Astrocyte of the hippocampus (primary cell): ENCODE measurements at places on chromosomes 7 and 10.

DNA sequence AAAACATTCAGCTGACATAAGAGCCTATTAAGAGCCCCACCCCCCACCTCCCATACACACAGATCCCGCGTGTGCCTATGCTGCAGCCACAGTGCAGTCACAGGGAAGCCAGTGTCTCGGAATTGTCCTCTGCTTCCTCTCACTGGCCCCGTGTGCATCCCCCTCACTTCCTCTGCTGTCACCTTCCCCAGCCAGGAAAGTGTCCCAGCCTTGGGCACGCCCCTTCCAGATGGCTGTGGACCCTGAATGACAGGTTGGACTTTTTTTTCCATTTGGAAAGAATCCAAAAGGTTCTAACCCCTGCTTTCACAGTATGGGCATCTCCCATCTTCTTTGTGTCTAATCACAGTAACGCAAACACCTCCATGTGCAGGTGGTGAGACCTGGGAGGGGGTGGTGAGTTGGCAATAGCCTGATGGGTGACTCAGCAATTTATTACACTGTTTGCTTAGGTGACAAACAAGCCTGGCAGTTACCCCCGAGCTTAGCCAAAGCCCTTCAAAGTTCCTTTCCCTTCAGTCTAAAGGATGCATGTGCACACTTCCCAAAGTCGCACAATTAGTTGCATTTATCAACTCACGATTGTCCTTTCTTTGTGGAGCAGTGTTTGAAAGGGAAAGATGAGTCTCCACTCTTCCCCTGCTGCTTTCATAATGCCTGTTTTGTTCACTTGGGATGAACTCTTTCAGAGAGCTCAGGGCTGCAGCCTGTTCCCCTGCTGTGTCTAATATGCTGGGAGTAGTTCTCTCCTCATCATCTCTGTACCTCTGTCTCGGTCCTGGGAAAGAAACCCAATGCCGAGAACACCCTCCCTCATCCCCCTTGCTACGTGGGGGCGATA is 67.5 kb upstream of the EFCAB10 start:
- DNase-seq, result peak; percentile 45

GRCh38 chr10:34116681-34117271 is 698.3 kb downstream of the PARD3 start:
- peak; percentile 20 for DNase-seq

GRCh38 chr10:122116331-122116730 is 127.4 kb downstream of the TACC2 start:
- DNase-seq, result peak; percentile 20

DNA sequence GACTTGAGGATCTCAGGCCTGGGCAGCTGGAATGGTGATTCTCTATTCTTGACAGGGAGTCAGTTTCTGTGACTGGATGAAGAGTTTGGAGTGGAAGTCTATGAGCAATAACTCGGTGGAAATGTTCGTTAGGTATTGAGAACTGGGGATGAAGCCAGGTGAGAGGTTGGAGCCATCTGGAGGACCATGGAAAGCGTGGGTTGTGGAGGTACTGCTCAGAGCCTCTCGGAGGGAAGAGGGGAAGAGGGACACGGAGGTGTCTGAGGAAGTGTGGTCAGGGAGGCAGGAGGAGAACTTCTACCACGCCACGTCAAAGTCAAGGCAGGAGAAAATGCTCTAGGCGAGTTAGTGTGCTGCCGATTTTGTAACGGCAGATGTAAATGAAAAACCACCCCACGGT is 430.7 kb downstream of the DPP6 start:
- DNase-seq, result no peak

- DNase-seq, result peak; percentile 86
These were observed 9.4 kb downstream of the WBP1L start for GRCh38 chr10:102752934-102753664.

DNA sequence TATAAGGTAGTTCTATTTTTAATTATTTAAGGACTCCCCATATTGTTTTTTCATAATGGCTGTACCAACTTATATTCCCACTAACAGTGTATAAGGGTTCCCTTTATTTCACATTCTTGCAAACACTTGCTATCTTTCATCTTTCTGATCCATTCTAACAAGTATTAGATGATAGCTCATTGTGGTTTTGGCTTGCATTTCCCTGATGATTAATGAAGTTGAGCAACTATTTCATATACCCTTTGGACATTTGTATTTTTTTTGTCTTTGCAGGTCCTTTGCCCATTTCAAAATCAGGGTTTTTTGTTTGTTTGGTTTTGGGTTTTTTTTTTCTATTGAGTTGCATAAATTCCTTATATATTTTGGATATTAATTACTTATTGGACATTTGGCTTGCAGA is 107.2 kb downstream of the EPC1 start:
- DNase-seq, result no peak

GRCh38 chr10:104256335-104256961 is 1.8 kb downstream of the GSTO1 start:
- DNase-seq, result no peak

- DNase-seq, result no peak
These were observed 284.7 kb downstream of the CAMK1D start for GRCh38 chr10:12633776-12634620.

DNA sequence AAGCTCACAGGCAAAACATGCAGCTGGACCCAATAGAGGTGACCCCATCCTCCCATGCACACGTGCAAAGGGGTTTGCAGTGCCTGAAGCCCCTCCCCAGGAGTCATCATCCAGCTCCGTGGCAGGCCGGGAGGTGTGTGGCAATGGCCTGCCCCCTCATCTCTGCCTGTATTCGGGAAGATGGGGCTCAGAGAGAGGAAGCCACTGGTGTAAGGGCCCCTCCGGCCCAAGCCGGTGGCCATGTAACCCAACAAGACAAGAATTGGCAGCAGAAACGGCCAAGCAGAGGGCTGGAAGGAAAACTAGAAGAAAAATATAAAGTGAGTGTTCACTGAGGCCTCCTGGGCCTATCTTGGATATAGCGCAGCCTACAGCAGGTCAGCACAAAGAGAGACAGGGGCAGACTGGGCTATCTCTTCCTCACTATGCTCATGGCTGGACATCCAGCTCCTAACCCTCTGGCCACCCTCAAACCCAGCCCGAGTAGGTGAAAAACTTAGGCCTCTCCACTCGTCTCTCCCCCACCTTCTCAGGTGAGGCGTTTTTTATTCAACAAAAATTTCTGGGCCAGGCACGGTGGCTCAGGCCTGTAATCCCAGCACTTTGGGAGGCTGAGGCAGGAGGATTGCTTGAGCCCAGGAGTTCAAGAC is 158.1 kb downstream of the CCDC3 start:
- no peak for DNase-seq

- no peak for DNase-seq
These were observed 15.7 kb downstream of the HPS1 start for GRCh38 chr10:98431016-98431415.

GRCh38 chr7:149666360-149666945 is 106.9 kb downstream of the ZNF467 start:
- no peak for DNase-seq

DNA sequence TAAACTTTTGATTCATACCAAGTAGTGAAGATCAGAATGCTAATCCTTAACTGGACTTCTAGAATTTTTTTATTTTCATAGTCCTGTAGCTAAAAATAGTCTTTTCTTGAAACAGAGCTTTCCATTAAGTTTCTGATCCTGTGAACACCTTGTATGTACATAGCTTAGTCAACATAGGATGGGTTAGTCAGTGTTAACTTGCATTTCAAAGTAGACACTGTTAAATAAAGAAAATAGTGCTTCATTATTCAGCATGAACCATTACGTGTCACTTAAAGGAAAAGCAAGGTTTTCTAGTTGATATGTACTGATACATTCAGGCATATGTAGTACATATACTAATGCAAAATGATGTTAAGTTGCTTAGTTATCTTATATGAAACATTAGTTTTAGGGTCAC is 7.5 kb upstream of the HDAC9 start:
- no peak for DNase-seq

DNA sequence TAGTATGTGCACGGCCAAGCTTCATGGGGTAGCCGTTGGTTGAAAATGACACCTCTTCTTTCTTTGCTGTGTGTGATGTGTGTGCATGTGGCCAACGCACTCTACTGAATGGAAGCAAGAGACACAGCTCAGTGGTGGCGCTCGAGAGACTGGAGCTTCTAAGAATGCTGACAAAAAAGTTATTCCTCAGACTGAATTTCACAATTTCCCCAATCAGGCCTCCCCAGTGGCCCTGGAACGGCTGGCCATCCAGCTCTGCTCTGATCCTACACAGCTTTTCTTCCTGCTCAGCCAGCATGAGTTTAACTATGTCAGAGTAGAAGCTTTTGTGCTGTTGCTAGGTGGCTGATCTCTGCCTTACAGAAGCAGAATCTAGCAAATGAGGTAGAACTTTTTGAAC is 186.7 kb upstream of the PLXDC2 start:
- peak; percentile 48 for DNase-seq

DNA sequence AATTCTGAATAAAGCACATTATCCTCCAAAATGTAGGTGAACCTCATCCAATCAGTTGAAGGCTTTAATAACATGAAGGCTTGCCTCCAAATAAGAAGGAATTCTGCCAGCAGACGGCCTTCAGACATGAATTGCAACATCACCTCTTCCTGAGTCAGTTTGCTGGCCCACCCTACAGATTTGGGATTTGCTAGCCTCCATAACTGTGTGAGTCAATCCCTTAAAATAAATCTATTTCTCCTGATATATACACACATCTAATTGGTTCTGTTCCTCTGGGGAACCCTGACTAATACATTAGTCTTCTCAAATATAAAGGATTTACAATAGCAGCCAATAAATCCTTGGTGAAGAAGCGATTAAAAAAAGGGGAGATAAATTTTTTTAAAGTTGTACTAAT is 34.8 kb upstream of the OSBPL3 start:
- no peak for DNase-seq

DNA sequence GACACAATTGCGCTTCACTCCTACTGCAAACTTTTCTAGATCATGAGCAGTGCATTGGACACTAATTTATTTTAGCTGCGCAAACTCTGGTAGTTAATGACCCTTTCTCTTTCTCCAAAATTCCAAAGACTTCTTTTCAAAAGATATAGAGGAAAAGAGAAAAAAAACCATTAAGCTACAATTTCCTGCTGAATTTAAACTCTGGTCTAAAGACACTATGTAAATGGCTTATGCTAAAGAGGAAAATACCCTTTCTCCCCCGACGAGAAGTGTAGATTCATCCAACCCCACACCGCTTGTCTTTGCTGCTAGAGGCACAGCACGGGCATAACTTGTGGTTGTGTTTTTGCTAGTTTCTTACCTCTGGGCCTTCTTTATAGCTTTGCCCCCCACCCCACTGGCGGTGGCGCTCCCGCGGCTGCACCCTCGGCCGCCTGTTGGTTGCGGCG is 84.1 kb downstream of the SNX10 start:
- no peak for DNase-seq

DNA sequence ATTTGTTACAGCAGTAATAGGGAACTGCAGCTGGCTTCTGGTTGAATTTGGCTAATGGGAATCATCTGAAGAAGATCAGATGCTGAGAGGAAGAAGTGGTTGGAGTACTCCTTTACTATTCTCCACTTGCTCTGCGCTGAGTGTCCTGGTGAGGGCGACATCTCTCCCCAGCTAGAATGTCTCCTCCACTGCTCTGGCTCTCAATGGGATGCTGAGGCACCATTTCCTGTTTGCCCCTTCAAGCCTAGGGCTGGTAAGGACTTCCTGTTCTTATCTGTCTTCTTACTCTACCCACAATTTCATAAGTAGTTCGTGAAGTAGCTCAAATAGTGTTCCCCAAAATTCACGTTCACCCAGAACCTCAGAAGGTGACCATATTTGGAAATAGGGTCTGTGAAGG is 43.2 kb upstream of the TES start:
- DNase-seq, result no peak

GRCh38 chr7:45617166-45617565 is 43.0 kb downstream of the ADCY1 start:
- no peak for DNase-seq

DNA sequence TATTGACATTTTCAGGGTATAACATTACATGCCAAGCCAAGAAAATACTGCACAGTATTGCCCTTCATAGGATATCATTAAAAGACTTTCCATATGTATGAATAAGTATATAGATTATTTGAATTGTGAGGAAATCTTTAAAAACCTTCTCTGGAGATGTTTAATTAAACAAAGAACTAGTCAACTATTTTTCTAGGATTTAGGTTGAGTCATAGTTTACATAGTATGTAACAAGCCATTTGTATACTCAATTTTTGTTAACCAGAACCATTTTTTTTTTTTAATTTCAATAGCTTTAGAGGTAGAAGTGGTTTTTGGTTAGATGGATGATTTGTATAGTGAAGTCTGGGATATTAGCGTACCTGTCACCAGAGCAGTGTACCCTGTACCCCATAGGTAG is 151.2 kb upstream of the ASAH2 start:
- no peak for DNase-seq

GRCh38 chr10:33982995-33983394 is 648.5 kb upstream of the NRP1 start:
- peak; percentile 11 for DNase-seq

- peak; percentile 85 for DNase-seq
These were observed 126.5 kb downstream of the CUBN start for GRCh38 chr10:17003151-17003550.

DNA sequence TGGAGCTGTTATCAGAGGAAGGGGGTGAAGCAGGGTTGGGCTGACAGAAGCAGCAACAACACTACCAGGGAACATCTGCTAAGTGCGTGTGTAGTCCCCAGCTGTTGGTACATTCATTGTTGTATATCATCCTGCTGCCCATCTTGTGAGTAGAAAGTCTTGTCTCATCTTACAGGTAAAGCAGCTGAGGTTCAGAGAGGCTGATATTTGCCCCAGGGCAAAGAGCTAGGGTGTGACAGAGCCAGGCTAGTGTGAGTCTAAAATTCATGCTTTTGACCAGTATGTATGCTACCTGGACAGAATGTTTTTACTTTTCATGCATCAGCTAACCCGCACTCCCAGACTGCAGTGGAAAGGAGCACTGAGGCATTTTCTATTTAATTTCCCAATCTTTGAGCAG is 221.6 kb downstream of the STK31 start:
- no peak for DNase-seq

DNA sequence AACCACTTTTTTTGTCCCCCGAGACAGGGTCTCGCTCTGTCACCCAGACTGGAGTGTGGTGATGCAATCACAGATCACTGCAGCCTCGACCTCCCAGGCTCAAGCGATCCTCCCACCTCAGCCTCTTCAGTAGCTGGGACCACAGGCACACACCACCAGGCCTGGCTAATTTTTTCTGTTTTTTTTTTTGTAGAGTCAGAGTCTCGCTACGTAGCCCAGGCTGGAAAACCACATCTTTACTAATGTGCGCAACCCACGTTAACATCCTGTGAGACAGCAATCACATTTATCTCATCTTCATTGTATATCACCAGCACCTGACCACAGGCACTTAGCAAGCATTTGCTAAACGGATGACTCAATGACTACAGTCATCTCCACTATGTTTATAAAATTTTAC is 77.8 kb upstream of the ATP6V0A4 start:
- peak; percentile 78 for DNase-seq

- no peak for DNase-seq
These were observed 1011.4 kb upstream of the C7orf33 start for GRCh38 chr7:147579148-147579547.
